Sciatic nerve (tissue), 2 donors: ENCODE measurements at places on chromosomes 2 and 18.

DNA sequence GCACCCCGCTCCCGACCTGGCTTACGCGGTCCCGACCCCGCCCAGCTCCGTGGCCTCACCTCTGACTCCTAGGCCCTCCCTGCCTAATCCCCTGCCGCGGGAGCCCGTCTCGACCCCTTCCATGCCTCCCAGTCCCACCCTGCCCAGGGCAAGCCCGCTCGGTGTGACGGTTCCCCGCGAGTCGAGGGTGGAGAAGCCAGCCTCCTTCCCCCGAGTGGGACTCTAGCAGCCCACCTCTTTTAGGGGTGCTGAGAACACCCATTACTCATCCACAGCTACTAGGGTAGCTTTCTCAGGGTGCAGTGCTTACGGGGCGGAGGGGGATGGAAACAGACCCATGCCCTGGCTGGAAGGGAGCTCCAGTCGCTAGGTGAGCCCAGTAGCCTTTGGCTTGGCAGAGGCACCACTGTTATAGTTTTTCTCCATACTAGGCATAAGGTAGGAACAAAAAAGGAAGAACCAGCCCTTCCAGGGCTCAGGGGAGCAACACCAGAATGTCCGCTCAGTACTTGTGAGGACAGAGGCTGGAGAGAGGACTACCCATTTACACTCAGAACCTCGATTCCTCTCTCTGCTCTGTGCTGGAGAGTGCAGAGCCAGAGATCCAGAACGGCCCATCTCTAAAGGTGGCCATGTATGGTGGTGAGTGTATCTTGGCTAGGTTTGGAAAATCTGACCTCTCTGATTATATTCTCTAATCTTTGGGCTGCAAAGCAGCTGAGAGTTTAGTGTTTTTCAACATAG lies 606 bp downstream of the AGBL5 start:
- DNase-seq = peak; percentile 79

DNA sequence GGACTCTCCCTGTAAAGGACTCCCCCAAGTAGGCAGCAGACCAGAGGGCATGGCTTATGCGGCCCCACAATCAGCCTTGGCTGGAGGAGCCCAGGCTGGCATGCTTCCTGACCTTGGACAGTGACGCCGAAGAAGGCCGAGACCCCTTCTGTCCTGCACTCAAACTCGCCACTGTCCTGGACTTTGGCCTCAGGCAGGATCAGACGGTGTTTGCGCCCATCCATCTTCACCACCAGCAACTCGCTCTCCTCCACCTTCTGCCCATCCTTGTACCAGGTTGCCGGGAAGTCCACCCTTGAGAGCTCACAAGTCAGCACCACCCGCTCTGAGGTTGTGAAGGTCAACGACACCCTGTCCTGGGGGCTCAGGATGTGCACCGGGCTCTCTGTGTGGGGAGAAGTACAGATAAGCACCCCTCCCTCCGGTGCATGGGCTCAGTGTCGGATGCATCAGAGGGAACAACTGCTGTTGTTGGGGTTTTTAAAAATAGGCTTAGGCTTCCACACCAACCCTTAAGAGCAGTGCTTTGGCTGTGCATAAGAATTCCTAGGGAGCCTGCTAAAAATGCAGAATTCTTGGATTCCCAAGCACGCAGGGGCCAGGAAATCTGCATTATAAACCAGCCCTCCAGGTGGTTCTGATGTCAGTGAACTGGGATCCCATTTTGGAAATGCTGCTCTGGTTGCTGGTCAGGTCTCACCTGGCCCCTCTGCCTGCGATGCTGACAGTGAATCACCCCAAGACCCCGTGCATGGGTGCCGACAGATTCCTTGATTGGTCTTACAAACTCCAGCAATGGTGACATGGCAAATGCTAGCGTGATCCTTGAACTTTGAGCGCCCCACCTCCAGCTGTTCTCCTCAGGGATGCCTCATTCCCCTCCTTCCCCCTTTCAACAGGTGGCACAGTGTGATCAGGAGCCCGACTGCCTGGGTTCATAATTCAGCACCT lies 5.9 kb downstream of the OBSL1 start:
- DNase-seq = no peak

GRCh38 chr2:24050041-24050979 lies 769 bp downstream of the FKBP1B start:
- peak; percentile 70 for DNase-seq

DNA sequence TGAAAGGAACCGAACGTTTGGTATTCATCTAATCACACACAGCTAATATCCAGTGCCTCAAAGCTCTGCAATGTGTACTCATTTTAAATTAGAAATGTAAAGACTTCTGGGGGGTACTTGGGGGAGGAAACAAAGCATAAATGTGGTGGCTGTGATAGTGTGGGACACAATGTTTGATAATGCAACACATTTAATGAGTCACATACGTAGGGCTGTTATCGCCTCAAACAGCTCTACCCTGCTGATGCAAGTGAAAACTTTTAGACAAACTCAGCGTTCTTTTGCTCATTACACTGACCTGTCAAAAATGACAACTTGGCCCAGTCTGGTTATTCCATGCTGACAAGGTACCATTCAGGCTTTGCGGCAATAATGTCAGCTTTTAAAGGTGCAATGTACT lies 1227.1 kb upstream of the CELF4 start:
- no peak for DNase-seq

DNA sequence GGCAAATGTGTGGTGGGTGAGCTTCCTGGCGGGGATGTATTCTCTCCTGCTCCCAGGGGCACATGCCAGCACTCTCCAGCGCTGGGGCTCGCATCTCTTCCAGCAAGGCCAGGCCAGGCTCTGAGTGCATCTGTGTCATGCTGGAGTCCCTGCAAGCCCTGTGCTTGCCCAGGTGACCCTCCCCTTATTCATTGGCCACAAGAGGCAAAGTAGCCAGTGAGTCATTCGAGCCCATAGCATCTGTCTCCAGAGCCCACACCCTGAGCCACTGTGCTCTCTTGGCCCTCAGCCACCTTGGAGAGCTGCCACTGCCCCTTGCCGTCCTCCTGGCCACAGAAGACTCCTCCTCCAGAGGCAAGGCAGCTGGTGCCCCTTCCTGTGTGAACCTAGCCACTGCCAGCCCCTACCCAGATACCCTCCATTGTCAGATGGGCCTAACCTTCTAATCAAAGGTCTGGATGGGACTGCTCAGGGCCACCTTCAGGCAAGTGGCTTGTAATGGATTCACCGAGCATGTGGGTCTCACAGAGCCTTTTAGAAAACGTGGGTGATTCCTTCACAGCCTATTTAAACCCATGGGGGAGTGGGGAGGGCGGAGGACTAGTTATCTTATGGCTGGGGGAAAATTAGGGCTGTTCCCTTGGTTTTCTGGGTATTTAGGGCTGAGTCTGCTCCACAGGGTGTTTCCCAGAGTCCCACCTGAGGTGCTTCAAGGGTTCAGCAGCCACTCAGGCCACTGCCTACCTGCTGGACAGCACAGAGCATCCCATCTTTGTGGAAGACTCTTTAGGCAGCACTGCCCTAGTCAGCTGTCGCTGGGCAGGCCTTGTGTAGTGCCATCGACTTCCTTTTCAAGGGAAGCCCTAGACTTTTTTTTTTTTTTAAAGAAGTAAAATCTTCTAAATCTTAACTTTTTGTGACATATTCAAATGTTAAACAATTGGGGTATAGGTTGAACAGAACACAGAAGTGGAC lies 137.4 kb downstream of the ACOXL start:
- no peak for DNase-seq

GRCh38 chr2:216565956-216566355 lies 67.3 kb upstream of the IGFBP2 start:
- DNase-seq = no peak

GRCh38 chr2:163713534-163714311 lies 22.1 kb downstream of the FIGN start:
- DNase-seq = no peak

- no peak for DNase-seq
These were observed 147.6 kb upstream of the CCDC68 start for GRCh38 chr18:55106906-55107305.

GRCh38 chr2:159209341-159210306 lies 76.9 kb downstream of the WDSUB1 start:
- no peak for DNase-seq

DNA sequence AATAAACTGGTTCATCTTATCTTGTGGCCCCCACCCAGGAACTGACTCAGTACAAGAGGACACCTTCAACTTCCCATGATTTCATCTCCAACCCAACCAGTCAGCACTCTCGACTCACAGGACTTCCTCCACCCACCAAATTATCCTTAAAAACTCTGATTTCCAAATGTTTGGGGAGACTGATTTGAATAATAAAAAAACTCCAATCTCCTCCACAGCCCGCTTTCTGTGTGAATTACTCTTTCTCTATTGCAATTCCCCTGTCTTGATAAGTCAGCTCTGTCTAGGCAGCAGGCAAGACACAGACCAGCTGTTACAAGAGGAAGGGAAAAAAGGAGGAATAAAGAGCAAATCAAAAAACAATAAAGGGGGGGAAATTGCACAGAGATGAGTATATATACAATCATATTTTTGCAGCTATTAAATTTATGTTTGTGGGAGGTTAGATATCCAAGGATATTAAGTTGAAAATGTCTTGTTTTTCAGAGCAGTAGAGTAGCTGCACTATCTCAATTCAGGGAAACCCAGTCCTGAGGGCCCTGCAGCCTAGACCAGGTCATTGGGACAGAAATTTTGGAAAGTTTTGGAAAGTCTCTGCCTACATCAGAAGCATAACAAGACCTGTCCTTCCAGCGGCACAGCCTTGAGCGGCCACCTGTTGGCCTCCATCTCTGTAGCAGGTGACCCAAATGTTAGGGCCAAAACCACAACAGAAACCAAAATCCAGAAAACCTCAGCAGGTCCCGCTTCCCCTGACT lies 32.8 kb upstream of the SIGLEC15 start:
- no peak for DNase-seq

GRCh38 chr2:170224692-170225294 lies 46.8 kb downstream of the MYO3B start:
- DNase-seq = no peak
